GDM1 (cell line): ENCODE measurements at places on chromosomes 16 and 17.

GRCh38 chr17:56826611-56827414 lies 6.9 kb downstream of the C17orf67 start:
- DNase-seq, result no peak

- no peak for DNase-seq
These were observed 41.1 kb downstream of the FTO start for GRCh38 chr16:53745086-53745485.

DNA sequence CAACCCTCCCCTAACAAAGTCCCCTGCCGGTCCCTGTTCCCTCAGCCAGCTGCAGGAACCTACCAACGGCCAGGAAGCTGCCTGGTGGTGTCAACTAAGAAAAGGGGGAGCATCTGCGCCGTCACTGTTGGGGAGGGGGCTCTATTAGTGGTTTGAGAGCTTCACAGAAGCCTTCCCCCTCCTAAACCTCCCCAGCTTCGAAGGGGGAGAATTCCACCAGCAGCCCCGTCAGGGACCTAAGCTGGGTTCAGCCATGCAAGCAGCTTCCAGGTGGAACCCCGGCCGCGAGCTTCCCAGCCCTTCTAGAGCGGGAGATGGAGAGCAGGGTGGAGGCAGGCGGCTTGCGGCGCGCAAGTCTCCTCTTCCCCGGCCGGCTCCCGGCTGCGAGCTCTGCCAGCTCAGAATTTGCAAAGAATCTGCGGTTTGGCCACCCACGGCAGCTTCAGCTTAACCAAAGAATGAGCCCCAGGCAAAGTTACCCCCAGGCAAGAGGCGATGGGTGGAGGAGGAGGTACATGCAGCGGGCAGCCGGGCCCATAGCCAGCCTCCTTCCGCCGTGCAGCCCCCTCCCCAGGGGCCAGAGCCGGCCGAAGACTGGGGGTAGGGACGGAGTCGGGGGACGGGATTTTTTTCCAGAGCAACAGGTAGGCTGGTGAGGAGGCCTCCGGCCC lies 33.7 kb downstream of the DDX19A start:
- DNase-seq, result no peak

DNA sequence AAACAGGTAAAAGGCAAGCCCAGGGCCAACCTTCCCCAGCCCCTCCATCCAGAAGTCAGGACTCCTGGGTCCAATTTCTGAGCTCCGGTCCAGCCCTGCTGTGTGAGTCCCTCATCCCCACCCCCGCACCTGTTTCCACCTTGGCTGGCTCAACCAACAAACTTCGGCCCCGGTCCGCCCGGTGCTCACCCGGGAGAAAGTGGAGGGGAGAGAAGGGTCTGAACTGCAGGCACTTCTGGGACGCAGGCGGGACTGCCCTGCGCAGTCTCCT lies 541 bp downstream of the RHBDF2 start:
- DNase-seq, result no peak

DNA sequence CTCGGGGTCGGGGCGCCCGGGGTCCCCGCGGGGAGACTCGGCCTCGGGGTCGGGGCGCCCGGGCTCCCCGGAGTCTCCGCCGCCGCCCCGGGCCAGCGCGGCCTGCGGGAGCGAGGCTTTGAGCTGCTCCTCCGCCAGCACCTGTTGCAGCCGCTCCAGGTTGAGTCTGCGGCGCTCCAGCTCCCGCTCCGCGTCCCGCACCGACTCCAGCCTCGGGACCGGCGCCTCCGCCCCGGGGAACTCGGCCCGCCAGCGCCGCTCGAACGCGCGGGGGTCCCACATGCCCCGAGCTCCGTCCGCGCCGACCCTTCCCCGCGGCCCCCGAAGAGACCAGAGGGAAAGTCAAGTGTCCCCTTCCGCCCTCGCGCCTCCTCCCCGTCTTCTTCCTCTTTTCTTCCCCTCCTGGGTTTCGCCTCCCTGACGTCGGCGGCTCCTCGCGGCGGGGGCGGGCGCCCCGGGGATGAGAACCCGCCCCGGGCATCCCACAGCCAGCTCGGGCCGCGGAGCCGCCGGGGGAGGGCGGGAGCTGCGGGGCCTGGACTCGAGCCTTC lies 40.8 kb upstream of the BHLHA9 start:
- peak; percentile 69 for DNase-seq

DNA sequence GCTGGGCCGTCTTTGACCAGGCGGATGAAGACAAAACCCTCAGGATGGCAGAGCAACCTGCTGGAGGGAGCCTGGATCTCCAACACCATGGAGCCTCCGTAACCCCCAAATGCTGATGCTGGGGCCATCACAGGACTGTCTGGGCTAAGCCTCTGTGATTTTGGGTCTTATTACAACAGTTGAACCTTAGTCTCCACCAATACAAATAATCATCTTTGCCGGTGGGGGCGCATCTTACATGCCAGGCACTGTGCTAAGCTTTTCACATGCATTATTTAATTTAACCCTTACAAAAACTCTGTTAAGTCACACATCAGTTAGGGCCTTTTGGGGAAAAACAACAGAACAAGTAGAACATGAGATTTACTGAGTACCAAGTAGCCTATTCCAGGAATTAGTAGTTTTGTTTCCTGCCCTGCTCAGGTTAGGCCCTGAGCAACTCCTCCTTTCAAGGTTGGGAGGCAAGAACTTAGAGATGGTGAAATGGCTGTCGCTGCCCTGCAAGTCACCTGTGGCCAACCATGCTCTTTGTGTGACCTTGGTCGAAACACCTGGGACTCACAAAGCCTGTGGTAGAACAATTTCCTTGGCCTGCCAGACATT lies 8.9 kb upstream of the ITGAM start:
- DNase-seq, result no peak

DNA sequence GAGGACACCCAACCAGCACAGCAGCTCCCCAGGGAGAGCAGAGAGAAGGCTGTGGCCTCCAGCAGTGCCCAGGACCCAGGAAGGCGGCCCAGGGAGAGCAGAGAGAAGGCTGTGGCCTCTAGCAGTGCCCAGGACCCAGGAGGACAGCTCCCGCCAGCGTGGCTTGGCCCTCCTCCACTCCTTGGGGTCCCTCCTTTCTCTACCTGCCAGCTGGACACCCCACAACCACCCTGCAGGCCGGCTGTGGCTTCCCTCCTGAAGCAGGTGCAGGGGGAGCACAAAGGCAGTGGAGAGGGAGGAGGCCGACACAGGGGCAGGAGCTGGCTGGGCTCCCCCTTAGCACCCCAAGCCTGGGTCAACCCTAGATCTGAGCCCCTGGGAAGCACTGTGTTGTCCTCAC lies 54.1 kb upstream of the FASN start:
- DNase-seq, result no peak

DNA sequence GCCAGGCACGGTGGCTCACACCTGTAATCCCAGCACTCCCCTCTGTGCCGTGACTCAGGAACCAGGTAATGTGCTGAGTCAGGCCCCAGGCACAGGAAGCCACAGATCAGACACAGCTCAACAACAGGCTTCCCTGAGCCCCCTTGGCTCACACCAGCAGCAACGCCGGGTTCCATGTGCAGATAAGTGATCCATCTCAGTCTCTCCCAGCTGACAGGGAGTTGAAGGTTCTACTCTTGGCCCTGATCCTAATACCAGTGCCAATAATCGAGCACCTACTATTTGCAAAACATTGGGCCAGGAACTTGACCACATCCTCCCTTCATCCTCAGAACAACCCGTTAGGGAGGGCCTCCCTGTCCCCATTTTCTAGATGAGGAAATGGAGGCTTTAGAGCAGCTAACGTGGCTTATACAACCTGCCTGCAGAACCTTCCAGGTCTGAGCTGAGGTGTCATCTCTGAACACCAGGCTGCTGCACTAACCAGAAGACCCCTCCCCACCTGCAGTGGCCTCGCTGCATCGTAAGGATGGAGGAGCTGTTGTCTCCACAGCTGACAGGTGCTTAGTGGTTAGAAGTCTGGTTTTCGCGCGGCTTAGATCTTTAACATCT lies 64.8 kb upstream of the AMZ2 start:
- DNase-seq, result no peak
